CD14-positive monocyte (primary cell): ENCODE measurements at places on chromosomes 5 and 9. TPM values are rescaled to one million over a fixed set of nuclear protein-coding genes. Genes with fewer than 3 reads are reported as not detected.

SPATA31E1 gene
- polyA plus RNA-seq: not detected

GPX3 gene
- 3.8 TPM for polyA plus RNA-seq

HAVCR2 gene
- 56.8 TPM for polyA plus RNA-seq

NPR3 gene
- polyA plus RNA-seq: not detected in 2 replicates

IL17B gene
- polyA plus RNA-seq: not detected

PCDHB4 gene
- not detected in 2 replicates for polyA plus RNA-seq

SPOCK1 gene
- polyA plus RNA-seq: 5.7 TPM

ACTBL2 gene
- not detected for polyA plus RNA-seq

NCS1 gene
- polyA plus RNA-seq: not detected

ASPN gene
- not detected for polyA plus RNA-seq

APBB3 gene
- polyA plus RNA-seq: 4.9 TPM

CLTB gene
- 87.6 TPM for polyA plus RNA-seq

GPR150 gene
- polyA plus RNA-seq: not detected in 2 replicates

SLC34A3 gene
- not detected in 2 replicates for polyA plus RNA-seq

PRDM9 gene
- not detected in 2 replicates for polyA plus RNA-seq

PCDHGA11 gene
- not detected in 2 replicates for polyA plus RNA-seq

IRGM gene
- polyA plus RNA-seq: not detected

IGIP gene
- not detected for polyA plus RNA-seq

C5orf52 gene
- not detected for polyA plus RNA-seq

ADRA1B gene
- polyA plus RNA-seq: not detected

ESM1 gene
- not detected for polyA plus RNA-seq

FRMD3 gene
- polyA plus RNA-seq: 4.2 TPM

RANBP17 gene
- polyA plus RNA-seq: not detected

HTR4 gene
- polyA plus RNA-seq: not detected

MARCOL gene
- not detected for polyA plus RNA-seq

ARAP3 gene
- polyA plus RNA-seq: 14.2 and 18.2 TPM in 2 replicates
